ENCODE measurements at places on chromosomes 6 and 20. TPM values are rescaled to one million over a fixed set of nuclear protein-coding genes. Genes with fewer than 3 reads are reported as not detected.

DNA sequence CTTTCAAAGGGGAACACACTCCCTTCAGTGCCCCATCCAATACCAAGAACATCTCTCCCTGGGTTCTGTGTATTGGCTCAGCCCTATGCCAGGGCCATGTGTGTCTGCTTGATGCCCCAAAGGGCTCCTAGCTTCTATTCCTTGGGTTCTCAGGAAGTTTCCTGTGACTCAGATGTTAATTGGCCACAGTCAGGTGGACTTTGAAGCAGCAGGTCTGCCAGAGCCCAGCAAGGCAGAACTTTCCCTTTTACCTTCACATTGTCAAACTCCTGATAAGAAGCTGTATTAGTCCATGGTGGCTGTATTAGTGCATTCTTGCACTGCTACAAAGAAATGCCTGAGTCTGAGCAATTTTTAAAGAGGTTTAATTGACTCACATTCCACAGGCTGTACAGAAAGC, 116.0 kb upstream of the PTPRT start:
- DNase-seq = no peak

DNA sequence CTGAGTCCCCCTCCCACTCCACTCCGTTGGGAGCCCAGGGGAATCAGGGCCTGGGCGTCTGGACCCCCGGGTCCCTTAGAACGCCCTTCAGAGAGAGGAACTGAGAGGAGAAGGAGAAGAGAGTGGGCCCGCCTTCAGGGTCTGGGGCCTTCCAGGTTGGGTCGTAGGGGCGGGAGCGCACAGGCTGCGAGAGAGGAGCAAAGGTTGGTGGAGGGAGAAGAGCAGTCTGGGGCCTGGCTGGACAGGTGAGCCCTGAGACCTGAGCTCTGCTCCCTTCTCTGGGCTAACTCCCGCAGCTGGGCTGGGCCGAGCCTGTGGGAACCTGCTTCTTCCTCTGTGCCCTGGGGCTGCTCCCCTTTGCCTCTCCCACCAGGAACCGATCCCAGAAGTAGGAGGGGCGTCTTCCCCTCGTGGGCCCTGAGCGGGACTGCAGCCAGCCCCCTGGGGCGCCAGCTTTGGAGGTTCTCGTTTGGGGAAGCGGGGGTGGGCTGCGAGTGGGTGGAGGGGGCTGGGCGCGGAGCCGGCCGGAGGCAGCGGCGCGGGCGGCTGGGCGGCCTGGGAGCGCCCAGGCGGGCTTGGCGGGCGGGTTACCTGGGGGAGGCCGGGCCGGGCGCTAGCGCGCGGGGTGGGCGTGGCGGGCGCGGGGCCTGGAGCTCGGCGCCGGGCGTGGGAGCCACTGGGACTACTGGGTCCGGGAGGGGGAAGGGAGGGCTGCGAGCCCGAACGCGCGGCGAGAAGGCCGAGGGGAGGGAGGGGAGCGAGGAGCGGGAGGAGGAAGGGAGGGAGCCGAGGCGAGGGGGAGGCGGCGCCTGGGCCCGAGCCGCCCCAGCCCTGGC, at the start of gene DDR1:
Gene DDR1 (plus strand): TSS at position 835 of the 836 bp plus-strand sequence. CDS start 4,211 bp downstream, outside the sequence.
- DNase-seq = peak; percentile 89

DNA sequence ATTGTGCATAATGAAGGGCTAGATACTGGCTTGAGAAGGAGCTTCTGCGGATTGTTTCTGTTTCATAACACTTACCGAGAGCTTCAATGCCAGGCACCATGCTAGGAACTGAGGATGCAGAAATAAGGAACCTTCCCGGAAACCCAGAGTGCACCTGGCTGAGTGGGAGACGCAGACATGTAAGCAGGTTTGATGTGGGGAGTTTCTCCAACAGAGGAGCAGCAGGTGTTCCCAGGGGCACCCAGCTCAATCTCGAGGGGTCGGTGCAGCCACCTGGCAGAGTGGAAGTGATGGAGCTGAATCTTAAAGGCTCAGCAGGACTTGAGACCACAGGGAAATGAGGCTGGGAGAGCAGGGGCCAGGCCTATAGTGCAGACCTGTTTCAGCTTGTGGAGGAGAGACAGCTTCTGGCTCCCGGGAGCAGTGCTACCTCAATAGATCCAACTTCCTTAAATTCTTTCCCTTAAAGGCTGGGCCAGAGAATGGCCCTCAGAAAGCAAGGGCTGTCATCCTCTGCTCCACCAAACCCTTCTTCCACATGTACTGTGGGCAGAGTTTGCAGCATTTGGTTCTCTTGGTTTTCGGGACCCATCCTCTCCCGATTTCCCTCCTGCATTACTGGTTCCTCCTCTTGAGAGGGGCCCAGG, 27.8 kb upstream of the SRC start:
- no peak for DNase-seq

DNA sequence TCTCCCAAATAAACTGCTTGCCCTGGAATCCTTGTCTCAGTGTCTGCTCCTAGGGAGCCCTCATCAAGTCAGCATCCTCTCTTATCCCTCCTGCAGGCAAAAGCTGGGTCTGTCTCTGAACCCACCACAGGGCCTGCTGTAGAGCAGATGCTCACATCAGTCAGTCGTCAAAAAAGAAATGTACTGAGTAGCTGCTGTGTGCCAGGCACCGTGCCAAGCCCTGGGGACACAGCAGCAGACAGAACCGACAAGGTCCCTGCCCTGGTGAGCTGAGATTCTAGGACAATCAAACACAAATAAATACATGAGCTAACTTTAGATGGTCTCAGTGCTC, 68.5 kb downstream of the EYA2 start:
- DNase-seq = no peak

STX11 gene
- total RNA-seq = 1.2 TPM
